ENCODE measurements at places on chromosomes 2 and 18.

DNA sequence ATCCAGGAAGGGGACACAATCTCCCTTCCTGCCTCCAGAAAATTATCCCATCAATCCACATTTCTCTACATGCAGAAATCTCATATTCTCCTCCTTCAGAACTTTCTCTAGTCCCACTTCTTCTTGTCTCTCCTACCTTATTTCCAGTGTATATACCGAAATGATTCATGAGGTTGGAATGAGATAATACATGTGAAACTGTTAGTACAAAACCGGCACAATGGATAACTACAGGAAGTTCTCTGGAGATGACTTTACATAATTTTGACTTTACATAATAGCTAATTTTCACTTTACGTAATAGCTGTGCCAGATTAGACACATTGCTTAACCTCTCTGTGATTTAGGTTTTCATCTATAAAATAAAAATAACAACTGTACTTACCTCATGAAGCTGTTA, 801.3 kb downstream of the ERBB4 start:
- no peak for DNase-seq

DNA sequence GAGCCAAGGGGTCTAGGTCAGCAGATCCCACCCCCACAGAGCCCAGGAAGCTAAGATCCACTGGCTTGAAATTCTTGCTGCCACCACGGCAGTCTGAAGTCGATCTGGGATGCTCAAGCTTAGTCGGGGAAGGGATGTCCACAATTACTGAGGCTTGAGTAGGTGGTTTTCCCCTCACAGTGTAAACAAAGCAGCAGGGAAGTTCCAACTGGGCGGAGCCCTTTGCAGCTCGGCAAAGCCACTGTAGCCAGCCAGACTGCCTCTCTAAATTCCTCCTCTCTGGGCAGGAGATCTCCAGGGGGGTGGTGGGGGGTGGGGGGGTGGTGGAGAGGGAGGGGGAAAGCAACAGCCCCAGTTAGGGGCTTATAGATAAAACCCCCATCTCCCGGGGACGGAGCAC, 419.5 kb downstream of the NUP35 start:
- no peak for DNase-seq

DNA sequence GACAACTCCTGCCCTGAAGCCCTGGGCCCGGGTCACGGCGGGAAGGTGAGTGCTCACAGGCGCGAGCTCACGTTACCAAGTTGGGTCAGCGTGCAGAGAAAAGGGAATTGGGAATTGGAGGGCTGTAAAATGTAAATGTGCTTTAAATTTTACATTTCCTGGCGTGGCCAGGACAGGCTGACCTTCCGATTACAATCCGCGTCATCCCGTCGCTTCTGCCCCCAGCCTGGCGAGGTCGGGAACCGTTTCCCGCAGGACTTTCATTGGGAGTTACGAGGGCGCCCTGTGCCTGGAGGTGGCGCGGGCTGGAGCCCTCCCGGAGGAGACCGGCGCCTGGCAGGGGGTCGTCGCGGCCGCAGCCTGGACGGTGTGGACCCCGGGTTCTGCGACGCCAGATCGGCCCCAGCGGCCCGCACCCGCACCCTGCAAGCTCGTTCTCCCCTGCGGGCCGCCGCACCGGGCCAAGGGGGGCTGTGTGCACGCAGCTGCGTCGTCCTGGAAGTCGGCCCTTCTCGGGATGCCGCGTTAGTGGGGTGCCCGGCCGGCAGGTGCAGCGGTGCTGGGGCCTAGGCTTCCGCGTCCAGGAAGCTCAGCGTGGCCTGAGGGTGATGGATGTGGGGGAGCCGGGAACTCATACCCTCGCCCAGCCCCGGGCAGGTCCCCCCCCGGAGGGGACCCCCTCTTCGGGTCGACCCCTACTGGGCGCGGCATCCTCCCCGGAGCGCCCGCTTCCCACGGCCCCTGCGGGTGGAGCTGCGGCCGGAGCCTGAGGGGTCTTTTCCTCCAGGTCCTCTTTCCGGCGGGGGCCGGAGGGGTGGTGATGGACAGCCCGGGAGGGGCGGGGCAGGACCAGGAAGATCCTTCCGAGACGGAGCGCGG, 63.9 kb downstream of the LRRFIP1 start:
- no peak for DNase-seq

- DNase-seq, result no peak
Observed at GRCh38 chr2:11983870-11984269, 237.4 kb downstream of the LPIN1 start.

Data from fibroblast of gingiva (primary cell).